ENCODE measurements at places on chromosomes 7 and 10.

DNA sequence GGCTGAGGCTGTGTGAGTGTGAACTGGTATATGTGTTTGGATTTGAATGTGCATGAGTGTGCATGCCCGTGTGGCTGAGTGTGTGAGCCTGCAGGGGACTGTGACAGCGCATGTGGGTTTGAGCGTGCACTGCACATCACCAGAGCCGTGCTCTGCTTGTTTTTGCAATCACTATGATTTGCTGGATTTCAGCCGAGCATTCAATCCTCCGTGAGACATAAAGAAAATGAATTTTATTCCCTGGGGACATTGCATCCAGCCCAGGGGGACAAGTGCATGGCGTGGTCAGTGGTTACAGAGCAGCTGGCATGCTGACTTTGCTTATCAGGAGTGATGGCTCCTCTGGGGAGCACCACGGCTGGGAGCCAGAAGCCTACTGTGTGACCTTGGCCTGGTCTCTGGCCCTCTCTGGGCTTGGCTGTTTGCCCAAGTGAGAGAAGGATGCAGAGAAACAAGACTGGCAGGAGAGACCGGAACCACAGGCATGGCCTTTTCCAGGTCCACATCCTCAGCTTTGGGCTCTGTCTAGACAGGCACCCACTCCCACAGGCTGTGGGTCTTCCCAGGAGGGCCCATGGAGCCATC, 160.2 kb upstream of the UNC5B start:
- DNase-seq = no peak

DNA sequence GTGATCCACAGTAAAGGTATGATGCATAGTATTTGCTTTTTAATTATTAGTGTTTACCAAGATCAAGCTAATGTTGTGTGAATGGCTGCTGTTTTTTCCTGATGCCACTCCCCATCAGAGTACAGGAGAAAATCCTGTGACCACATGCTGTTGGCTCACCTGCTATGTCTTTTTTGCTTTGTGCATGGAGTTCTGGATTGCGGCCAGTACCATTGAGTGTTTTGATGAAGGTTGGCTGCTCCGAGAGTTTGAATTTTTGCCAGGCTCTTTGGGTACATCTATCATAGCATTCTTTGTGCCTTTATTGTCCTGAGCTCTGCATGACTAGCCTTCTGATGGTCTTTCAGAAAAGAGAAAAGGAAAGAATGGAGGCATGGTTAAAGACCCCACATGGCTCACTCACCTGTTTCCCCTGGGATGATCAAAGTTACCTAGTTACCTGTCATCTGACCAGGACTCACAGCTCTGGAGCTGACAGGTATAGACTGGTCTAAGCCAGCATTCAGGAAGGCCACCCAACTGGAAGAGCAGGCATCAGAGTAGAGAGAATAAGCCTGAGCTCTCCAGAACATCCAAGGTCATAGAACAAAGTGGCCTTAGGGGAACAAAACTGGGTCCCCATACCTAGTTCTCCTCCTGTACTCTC, 11.8 kb upstream of the SGPL1 start:
- DNase-seq = no peak

GRCh38 chr10:68796605-68797004, 30.7 kb upstream of the STOX1 start:
- DNase-seq = no peak

DNA sequence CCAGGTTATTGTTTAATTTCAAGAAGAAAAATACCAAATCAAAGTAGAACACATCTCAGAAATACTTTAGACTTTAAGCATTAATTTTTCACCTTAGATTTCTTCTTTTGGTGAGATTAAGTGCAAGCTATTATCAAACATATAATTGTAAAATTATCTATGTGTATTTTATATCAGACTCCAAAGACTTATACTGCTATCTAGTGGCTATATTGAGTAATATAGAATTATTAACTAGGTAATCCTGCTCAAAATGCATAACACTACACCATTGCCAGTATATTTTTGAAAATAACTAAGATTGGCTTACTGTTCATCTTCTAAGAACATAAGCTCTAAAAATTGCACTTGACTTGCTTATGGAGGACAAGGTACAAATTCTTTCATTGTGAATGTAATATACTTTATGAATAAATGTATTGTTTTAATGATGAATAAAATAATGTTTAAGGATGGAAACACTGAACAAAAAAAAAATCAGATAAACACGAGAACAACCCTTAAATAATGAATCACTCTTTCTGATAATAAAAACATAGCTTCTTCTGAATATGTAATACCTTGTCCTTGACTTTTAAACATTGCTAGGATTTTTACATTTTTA, 86.7 kb upstream of the GNAI1 start:
- no peak for DNase-seq

GRCh38 chr10:124125305-124126116, 32.1 kb upstream of the CHST15 start:
- DNase-seq = peak; percentile 1

- no peak for DNase-seq
Observed at GRCh38 chr7:117333168-117333567, 10.3 kb upstream of the WNT2 start.

DNA sequence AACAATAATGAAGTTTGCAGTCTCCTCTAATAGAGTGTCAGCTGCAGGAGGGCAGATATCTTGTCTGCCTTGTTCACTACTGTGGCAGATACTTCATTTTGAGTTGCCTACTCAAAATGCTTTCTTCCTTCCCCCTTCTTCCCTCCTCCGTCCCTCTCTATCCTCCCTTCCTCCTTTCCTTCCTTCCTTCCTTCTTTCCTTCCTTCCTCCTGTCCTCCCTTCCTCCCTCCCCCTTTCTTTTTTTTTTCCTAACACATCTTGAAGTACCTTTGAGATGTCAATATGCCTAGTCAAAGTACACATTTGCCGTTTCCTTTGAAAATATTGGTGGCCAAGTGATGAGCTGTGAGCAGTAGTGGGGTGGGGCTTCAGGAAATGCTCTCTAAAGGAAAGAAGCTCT, 18.7 kb upstream of the ST7 start:
- no peak for DNase-seq

DNA sequence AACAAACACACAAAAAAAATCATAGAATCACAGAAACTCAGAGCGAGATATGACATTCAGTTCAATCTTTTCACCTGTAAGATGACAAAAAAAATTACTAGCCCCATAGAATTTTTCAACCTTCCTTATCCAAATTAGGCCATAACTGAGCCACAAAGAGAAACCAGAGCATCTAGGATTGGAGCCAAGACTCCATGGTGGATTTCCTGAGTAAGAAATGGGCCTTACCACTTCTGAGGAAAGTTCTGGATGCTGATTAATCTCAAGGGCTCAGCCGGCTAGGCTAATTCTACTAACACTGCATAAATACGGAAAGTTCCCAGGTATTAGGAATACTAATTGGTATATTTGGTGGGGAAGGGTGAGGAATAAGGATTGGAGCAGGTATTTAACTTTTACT, 16.8 kb downstream of the LIPM start:
- no peak for DNase-seq

DNA sequence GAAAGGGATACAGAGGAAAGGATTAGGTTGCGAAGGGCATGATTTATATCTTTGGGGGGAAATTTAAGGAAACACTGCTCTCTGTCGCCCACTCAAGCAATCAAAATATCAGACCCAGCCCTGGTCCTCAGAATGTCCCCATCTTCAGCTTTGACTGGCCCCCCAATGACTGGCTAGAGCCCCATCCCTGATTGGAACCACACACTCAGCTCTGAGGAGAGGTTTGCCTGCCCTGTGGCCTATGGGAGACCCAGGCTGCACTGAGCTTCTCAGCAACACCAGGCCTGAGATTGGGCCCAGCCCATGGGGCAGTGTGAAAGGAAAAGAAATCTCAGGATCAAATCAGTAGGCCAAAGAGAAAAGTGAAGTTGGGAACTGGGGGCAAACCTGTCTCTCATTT, 69.5 kb downstream of the ADCYAP1R1 start:
- DNase-seq = no peak

- no peak for DNase-seq
Observed at GRCh38 chr7:133196856-133197612, 55.8 kb upstream of the EXOC4 start.

- no peak for DNase-seq
Observed at GRCh38 chr10:118220346-118220850, 121.7 kb downstream of the FAM204A start.

- no peak for DNase-seq
Observed at GRCh38 chr10:58625070-58625469, 112.4 kb downstream of the BICC1 start.

GRCh38 chr7:124893140-124893827, 36.3 kb downstream of the POT1 start:
- DNase-seq = no peak

GRCh38 chr10:63229161-63229560, 96.0 kb downstream of the NRBF2 start:
- DNase-seq = no peak

DNA sequence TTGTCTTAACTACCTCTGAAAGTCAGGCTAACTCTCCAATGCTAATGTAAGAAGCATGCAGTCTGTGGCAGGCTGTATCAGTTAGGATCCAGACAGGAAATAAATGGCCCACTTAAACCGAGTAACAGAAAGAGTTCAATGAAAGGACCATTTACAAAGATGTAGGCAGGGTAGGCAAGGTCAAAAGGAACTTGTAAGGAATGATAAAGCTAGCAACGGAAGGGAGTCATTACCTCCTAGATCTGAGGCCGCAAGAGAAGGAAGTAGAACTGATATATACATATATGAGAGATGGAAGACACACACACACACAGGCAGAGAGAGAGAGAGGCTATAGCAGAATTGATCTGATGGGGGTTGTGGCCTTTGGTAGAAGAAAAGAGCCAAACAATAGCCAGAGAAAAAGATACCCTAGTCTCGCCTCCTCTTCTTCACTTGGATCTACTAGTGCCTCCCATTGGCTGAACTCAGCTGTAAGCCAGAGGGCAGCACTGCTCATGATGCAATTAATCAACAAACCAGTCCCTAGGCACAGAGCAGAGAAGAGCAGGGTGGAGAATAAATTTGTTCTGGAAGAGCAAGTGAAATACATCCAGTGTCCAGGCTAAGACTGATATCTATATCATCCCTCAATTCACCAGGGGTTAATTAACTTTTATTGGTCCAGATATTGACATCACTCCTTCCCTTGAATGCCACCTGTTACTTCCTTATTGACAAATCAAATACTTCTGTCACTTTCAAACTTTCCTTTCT, 91.2 kb downstream of the LSMEM1 start:
- DNase-seq = no peak

DNA sequence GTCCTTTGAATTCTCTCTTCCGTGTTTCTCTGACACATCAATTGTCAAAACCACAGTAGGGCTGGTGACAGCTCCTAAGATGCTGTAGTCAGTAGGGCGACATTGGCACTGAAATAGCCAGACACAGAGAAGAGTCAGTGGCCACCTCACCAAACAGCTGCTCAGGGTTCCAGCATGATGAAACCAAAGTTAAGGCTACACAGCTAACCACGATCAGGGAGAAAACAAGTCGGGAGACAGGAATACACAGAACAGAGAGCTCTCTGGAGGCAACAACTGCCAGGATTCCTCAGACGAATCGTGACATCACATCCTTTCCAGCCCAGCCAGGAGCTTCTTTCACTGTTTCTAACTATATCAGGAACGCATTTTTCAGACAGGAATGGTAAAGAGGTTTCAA, 922.2 kb downstream of the SORCS1 start:
- no peak for DNase-seq

DNA sequence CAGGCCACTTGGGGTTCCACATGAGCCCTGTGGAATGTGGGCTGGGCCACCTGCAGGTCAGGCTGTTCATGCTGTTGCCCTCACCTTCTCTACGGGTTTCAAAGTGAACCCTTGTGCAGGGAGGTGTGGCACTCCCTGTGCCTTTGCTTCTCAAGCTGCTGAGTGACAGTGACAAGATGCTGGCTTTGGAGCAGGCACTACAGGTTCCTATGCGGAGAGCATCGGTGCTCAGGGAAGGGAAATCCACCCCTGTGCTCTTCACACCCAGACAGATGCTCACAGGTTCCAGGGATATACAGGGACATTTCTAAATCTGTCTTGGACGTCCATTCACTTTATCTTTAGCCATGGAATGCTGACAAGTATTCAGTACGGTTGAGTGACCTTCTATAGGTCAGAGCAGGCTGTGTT, 1005.0 kb downstream of the LRMDA start:
- no peak for DNase-seq

DNA sequence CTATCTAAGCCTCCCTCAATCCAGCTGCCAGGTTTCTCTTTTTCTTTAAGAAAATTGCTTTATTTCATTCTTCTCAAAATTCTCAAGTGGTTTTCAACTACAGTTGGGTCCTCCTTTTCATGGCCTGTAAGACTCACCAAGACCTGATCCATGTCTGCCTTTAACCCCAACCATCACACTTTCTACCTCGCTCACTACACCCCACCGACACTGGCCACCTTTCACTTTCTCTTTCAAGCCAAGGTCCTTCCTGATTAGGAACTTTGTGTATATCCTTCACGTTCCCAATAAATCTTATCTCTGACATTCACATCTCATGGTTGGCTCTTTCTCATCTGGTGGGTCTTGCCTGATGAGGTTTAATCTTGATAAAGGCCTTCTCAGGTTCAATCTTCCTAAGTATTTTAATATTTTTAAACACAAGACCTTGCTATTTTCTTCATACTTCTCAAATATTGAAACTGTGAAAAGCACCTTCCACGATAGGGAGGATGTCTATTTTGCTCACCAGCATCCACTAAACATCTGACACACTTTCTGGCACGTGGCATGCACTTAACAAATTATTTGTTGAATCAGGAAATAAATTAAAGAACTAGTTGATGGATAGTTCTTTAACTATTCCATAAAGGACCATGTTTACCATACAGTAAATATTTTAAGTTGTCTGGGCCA, 624.8 kb downstream of the GRID1 start:
- DNase-seq = no peak

- DNase-seq = no peak
Observed at GRCh38 chr10:73790886-73791625, 5.7 kb downstream of the ZSWIM8 start.

DNA sequence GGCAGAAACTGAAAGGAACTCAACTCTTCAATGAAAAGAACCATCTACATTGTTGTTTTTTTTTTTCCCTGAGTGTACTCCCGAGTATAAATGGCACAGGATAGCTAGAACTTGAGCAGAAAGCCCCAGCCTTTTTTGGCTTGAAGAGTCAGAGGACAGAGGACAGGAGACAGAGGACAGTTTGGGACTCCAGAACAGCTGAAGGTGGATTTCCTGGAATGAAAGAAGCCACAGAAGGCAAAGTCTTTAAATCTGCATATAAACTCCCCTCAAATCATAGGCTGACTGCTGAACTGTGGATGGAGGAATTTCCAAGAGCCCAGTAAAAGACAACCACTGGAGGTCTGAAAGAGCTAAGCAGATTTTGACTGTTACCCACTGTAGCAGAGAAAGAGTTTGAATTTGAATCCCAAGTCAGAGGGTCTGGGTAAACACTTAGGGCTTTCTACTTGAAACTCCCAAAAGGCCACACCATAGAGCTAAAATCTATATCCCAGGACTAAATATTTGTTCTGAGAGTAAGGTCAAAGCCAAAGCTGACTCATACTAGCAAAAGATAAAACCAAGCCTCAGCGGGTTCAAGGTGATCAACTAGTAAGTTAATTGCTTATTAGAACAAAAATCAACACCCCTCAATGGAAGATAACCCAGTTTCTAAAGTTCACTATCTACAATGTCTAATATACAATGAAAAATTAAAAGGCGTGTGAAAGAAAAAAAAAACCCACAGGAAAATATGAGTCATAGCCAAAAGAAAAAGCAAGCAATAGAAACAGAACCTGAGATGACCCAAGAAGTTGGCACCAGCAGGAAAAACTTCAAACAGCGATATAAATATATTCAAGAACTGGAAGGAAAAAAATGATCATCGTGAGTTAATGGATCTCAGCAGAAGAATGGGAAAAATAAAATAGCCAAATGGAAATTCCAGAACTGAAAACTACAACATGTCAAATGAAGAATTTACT, 1.8 kb upstream of the OPN1SW start:
- no peak for DNase-seq
